T-helper 9 cell (primary cell): ENCODE measurements at places on chromosomes 1 and 21.

DNA sequence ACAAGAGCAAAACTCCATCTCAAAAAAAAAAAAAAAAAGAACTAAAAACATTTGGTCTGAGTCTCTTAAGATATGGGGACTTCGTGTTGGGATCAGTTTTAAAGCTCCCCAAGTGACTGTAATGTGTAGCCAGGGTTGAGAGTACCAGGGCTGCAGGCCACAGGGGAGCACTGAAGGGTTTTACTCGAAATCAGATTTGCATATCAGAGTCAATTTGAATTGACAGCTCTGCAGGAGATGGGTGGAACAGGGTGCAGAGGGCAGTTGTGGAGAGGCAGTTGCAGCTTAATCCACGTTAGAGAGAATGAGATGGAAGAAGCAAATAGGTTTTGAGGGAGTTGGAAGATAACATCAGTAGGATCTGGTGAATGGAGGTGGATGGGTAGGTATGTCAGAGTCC lies 20.6 kb upstream of the ELOA start:
- no peak for DNase-seq

DNA sequence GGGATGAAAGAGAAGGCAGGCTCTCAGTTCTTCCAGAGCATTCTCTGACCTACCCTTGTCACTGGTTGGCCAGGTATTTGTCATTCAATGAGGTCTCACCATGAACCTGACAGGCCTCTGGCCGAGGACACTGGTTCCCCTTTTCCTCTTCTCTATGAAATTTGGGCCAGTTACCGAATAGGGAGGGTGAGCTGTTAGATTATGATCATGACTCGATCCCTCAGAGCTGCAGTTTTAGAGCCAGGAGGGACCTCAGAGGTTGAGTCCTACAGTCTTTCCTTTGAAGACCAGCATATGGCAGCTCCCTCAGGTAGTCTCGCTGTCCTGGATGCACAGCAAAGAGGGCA lies 29.5 kb upstream of the CLSTN1 start:
- no peak for DNase-seq

DNA sequence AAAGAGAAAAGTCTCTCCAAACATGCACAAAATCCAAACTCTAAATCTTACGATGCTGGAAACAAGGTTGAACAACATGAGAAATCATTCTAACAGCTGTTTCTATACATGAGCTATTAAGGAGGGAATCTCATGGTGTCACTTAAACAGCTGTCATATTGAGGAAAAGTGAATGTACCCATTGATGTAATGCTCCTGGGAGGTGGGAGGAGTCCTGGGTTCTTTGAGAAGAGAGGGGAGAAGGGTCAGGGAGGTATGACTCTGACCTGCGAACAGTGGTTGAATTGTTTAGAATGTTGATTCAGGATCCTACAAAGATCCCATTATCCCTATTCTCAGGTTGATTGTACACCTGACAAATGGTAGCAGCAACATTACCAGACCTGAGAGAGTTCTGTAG lies 49.3 kb downstream of the ZC3H11B start:
- no peak for DNase-seq

DNA sequence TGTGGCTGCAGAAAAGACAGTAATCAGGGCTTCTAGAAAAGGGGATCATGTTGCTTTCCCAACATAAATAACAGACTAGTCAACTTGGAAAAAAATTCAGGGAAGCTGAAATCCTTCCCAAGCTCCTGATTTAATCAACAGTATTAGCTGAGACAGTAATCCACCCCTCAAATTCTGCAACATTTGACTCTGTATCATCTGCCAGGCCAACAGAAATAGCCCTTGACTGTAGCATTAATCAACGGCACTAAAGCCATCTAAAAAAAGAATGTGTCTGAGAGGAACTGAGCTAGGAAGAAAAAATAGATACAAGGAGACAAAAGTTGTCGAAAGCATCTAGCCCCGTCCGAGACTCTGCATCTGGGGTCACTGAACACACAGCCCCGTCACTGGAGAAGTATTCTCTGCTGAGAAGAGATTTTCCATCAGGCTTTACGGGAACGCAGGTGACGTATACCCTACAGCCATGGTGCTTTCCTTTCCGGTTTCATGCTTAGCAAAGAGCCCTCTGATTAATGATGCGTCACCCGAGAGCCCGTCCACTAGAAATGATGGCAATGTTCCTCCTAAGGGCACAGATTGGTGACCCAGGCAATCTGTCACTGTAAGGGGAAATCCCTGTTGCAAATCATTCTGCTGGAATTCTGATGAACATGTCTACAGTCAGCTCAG lies 42.1 kb upstream of the TP53BP2 start:
- no peak for DNase-seq

- no peak for DNase-seq
Measured at GRCh38 chr1:202004711-202005110, 5.7 kb upstream of the ELF3 start.

DNA sequence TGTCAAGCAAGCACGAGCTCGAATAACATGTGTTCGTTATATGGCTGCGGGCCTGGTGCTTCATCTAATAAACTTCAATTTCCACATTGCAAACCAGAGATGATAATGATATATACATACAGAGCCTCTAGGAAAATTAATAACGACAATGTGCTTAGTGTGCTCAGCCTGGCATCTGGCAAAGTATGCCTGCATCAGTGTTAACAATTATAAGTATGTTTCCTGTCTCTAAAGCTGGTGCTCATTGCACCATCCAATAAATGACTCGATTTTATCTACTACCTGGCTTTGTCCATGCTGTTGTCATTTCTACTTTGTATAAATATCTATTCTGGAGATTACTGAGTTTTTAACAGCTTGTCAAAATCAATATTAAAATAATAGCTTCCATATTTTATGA lies 1402.6 kb downstream of the MRPL39 start:
- no peak for DNase-seq

- DNase-seq: no peak
Measured at GRCh38 chr1:71693581-71693980, 588.8 kb downstream of the NEGR1 start.

GRCh38 chr1:223202376-223203033 lies 59.5 kb upstream of the TLR5 start:
- no peak for DNase-seq

DNA sequence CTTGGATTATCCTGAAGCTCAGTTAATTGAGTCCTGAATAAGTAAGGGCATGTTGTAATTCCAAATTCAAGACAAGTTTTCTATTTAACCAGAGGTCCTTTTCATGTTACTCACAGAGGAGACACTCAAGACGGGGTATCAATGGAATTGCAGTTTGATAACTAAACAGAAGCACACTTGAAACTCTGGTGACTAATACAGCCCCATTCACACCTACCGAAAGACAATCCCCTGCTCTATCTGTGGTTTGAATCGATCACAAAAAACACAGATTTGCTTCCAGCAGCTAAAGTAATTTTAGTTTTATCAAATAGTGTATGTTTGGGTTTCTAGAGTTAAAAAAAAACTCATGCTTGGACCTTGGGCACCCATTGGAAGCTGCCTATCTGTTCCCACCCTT lies 60.4 kb downstream of the TEX35 start:
- DNase-seq: no peak

- DNase-seq: no peak
Measured at GRCh38 chr1:154838461-154838860, 31.6 kb downstream of the KCNN3 start.

DNA sequence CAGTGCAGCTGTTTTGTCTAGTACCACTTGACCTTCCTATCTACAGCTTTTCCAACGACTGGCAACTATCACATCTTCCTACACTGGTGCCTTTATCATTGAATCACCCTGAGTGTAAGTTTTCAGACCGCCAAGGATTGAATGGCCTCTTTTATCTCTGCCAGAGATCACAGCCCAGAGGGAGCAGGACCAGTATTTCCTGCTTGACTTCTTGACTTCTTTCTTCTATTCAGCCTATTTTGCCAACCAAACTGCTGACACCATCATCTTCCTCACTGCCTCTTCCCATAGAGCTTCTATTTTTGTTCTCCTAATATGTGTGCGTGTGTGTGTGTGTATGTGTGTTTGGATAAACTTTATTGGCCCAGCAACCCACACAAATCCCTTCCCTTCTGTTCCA lies 53.8 kb downstream of the SERBP1 start:
- no peak for DNase-seq

GRCh38 chr1:183817576-183818288 lies 12.8 kb downstream of the RGL1 start:
- no peak for DNase-seq

DNA sequence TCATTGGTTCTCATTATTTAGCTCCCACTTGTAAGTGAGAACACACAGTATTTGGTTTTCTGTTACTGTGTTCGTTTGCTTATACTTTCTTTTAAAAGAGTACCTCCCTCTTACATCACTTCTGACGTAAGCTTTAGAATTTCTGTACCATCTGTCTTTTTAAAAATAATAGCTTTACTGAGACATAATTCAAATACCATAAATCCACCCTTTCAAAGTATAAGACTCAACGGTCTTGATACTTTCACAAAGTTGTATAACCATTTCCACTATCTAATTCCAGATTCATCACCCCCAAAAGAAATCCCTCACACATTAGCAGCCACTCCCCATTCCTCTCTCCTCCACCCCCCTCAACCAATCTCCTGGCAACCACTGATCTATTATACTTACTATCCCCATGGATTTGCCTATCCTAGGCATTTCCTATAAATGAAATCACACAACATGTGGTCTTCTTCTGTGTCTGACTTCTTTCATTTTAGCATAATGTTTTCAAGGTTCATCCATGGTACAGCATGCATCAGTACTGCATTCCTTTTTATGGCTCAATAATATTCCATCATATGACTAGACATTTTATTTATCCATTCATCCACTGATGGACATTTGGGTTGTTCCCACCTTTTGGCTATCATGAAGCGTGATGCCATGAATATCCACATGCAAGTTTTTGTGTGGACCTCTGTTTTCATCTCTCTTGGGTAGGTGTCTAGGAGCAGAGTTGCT lies 104.7 kb downstream of the HLCS start:
- no peak for DNase-seq

- no peak for DNase-seq
Measured at GRCh38 chr21:17196623-17197022, 316.2 kb upstream of the CXADR start.

DNA sequence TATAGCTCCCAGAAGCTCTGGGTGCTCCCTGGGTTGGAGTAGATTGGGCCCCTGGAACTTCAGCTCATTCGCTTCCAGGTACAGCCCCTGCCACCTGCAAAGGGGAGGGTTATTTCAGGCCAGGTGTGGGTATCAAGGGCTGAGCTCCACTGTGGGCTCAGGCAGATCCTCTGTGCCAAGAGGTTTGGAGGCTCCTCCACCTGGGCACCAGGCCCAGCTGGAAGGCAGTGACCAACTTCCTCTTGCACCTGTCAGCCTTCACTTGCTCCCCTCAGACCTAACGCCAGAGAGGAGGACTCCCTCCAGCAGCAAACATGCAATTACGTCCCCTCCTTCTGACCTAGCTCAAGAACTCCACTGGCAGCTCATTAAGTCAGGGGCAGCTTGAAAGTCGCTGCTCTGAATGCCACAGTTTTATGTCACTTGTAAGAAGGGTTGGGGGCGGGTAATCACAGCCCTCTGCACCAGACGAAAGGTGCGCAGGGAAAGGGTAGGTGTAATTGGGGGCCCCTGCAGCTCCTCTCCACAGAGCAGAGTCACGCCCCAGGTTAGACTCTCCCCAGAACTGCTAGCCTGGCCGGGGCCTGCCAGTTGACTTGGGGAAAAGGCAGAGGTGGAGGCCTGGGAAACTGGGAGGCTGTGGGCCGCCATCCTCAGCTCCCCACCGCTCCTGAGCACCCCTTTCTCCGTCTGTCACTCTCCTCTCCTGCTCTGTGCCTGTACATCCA lies 125.0 kb upstream of the TMPRSS2 start:
- no peak for DNase-seq

DNA sequence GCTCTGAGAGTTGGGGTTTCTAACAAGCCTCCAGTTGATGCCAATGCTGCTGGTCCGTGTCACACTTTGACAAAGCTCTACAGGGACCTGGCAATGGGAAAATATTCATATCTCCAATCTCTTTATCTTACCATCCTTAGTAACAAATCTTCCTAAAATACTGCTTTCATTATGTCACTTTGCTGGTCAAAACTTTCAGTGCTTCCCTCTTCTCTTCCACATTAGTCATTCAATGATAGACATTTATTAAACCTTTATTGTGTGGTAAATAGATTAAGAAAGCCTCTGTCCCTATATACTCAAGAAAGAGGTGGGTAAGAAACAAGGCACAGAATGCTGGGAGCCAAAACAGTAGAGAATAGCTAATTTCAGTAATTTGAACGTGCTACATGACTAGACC lies 79.3 kb downstream of the SLC44A5 start:
- no peak for DNase-seq

GRCh38 chr1:27542463-27543273 lies 52.7 kb upstream of the WASF2 start:
- no peak for DNase-seq

GRCh38 chr1:218346391-218347204 lies 1.5 kb downstream of the TGFB2 start:
- DNase-seq: no peak

DNA sequence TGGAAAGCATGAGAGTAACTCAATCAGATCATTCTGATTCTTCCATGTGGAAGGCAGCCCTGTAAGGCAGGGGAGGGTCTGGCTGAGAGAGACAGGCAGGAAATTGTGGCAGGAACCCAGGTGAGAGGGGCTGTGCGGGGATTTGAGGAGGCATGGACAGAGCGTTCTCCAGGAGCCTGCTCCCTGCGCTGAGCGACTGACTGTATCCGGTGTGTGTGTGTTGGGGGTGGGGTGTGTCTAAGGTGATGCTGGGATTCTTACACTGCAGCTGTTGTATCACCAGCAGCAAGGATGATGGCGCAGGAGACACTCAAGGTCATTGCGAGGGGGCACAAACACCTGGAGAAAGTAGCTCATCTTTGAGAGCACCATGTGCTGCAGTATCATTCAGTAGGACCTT lies 128.5 kb downstream of the RHOU start:
- no peak for DNase-seq

GRCh38 chr1:90220941-90221693 lies 226.2 kb downstream of the ZNF326 start:
- DNase-seq: no peak

DNA sequence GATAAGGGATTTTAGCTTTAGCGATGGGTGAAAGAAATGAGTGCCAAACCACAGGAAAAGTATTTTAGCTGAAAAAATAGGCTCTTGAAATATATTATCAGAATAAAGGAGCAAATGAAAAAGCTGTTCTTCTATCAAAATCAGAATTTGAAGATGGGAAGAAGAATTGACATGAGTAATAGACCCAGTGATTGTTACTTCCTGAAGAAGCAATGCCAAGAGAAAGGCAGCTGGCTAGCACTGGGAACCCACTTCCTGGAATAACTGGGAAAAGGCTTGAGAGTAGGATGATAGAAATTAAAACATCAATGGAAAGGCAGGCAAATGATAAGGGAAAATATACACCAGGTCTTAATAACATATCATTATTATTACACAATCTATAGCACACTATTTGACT lies 29.9 kb upstream of the LYPLAL1 start:
- DNase-seq: no peak

GRCh38 chr1:180923021-180923841 lies 10.5 kb downstream of the KIAA1614 start:
- DNase-seq: no peak

DNA sequence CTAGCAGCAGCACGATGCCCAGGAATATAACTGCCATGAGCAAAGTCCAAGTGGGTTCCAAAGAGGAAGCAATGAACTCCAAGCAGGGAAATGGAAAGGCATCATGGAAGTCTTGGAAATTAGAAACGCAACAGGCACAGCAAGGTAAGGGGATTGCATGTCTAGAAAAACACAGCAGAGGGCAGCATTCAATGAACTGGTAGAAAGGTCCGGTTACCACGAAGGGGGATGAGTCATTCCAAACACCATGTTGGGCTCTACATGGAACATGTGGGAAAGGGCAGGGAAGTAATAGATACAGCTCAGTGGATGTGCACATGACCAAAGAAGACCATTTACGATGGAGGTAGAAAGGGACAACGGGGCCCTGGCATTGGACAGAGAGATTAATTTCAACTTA lies 36.4 kb downstream of the RXRG start:
- DNase-seq: no peak
